ENCODE measurements at places on chromosomes 1 and 21. TPM values are rescaled to one million over a fixed set of nuclear protein-coding genes. Genes with fewer than 3 reads are reported as not detected.

- no peaks in the 10 kb centered on the region for H3K27me3 ChIP-seq
- H3K36me3 ChIP-seq = no peaks in the 10 kb centered on the region
- H3K4me3 ChIP-seq = no peak overlapping the region
- no peak for DNase-seq
Observed at GRCh38 chr1:95431235-95431634, 197.2 kb downstream of the RWDD3 start.

DNA sequence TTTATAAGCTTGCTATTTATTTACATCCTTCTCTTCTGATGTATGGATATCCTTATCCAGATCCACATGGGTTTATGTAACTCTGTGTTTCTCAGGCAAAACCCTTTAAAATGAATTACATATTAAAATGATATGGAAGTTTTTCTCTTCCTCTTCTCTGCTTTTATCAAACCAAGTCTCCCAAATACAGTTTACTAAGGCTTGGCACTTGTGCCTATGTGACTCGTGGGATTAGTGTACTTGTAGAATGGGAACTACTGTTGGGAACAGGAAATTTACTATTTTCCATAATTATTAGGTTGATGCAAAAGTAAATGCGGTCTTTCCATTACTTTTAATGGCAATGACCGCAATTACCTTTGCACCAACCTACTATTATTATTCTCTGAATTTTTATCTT lies 14.8 kb downstream of the SIM2 start:
- H3K4me3 ChIP-seq = no peak overlapping the region
- DNase-seq = no peak
- no peak overlapping the region for H3K27ac ChIP-seq
- peaks cover 87% of the 10 kb centered on the region for H3K27me3 ChIP-seq

The SEC16B gene
- not detected for total RNA-seq

GRCh38 chr1:175539986-175540385 lies 203.4 kb downstream of the TNR start:
- H3K4me3 ChIP-seq = no peak overlapping the region
- no peak overlapping the region for H3K27ac ChIP-seq
- no peaks in the 10 kb centered on the region for H3K4me1 ChIP-seq
- no peaks in the 10 kb centered on the region for H3K36me3 ChIP-seq
- no peak for DNase-seq

- DNase-seq = no peak
- H3K27ac ChIP-seq = no peak overlapping the region
- no peak overlapping the region for H3K4me3 ChIP-seq
- no peaks in the 10 kb centered on the region for H3K36me3 ChIP-seq
- H3K27me3 ChIP-seq = peaks cover 5% of the 10 kb centered on the region
Observed at GRCh38 chr1:99482286-99482685, 163.6 kb upstream of the PALMD start.

DNA sequence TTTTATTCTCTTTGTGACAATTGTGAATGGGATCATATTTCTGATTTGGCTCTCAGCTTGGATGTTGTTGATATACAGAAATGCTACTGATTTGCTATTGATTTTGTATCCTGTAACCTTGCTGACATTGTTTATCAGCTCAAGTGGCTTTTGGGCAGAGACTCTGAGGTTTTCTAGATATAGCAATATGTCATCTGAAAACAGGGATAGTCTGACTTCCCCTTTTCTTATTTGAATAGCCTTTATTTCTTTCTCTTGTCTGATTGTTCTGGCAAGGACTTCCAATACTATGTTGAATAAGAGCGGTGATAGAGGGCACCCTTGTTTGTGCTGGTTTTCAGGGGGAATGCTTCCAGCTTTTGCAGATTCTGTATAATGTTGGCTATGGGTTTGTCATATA lies 150.8 kb downstream of the FASLG start:
- H3K27me3 ChIP-seq = peaks cover 5% of the 10 kb centered on the region
- H3K27ac ChIP-seq = no peak overlapping the region
- no peak overlapping the region for H3K4me3 ChIP-seq
- DNase-seq = no peak
- H3K4me1 ChIP-seq = no peaks in the 10 kb centered on the region

The SLC16A4 gene
- 0.58 TPM for total RNA-seq

DNA sequence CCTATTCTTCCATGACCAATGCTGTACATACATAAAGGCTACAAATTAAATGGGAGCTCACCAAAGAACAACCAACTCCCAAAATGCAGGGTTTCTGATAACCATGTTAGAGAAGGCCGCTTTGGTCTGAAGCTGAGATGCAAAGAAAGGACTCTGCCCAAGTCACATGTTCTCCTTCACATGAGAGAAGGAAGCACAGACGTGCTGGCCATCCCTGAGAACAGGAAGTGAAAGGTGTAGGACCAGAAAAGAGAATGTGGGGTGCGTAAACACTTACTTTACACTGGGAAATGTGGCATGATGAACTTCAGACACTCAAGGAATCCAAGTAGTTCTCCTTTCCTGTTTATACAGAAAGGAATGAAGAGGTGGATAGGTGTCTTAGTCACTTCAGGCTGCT lies 31.7 kb upstream of the TADA1 start:
- peaks cover 13% of the 10 kb centered on the region for H3K4me1 ChIP-seq
- H3K27ac ChIP-seq = no peak overlapping the region
- DNase-seq = no peak
- no peak overlapping the region for H3K4me3 ChIP-seq
- no peaks in the 10 kb centered on the region for H3K27me3 ChIP-seq

DNA sequence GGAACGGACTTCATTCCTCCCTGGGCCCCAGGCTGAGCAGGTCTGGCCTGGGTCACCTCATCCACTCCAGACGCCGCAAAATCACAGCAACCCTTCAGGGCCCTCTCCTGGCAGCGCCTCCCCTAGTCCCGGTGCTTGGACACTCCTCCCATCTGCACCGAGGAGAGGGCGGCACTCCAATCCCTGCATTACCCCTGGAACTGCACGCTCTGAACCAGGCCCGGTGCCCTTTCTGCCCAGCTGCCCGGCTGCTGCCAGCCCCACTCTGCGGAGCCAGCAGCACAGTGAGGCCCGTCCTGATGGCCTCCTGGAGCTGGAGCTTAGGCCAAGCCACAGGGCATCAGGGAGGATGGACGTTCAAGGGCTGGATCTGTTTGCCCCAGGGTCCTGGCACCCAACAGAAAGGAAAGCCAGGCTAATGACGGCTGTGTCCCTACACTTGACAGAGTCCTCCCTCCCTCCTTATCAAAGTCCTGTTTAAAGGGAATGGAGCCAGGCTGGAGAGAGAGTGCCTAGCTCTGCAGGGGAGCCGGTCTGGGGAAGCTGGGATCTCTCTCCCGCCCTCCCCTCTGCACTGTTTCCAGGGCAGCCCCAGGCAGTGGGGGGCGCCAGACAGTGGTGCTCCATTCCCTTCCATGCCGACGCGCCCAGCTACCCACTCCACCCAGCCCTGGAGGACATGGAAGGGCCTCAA lies 12.7 kb downstream of the COL6A2 start:
- H3K36me3 ChIP-seq = no peaks in the 10 kb centered on the region
- no peaks in the 10 kb centered on the region for H3K4me1 ChIP-seq
- H3K27me3 ChIP-seq = no peaks in the 10 kb centered on the region
- no peak overlapping the region for H3K27ac ChIP-seq
- DNase-seq = no peak

DNA sequence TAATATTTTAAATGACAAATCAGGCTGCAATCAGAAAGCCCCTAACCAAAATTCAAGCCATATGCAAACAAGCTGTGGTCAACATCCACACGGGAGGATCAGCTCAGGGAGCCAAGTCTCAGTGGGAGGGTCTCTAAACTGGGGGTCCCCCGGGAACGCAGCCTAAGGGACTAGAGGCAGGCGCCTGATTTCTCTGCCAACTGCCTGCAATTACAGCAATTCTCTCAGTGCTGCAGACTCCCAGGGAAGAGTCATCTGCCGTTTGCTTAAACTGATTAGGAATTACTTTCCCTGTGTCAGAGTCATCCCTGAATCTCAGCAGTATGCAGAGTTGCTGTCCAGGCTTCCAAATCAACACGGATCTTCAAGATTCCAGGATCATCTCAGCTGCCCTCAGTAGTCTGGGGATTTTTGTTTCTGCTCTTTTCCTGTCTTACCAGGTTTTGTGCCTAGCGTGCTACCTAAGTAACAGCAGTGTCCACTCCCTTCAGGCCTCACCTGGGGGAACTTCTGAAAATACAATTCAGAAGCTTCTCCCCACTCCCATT lies 247.8 kb downstream of the RRAGC start:
- no peaks in the 10 kb centered on the region for H3K36me3 ChIP-seq
- no peak overlapping the region for H3K27ac ChIP-seq
- no peak for DNase-seq
- peaks cover 5% of the 10 kb centered on the region for H3K27me3 ChIP-seq
- no peaks in the 10 kb centered on the region for H3K4me1 ChIP-seq
- no peak overlapping the region for H3K4me3 ChIP-seq

DNA sequence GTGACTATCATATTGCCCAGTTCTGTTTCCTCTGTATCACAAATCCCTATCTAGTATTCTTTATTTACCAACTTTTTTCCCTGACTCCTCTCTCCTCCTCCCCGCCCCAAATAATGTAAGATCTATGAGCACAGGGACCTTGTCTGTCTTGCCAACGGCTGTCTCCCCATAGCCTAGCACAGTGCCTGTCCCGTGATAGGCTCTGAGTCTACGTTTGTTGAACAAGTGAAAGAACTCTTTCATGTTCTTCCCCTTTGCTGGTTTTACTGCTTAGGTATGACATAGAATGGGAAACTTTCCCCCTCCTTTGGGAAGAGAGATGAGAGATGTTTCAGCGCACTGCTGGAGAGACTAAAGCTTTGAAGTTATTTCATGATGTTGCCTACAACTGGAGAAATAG lies 367.0 kb downstream of the PRDM2 start:
- no peaks in the 10 kb centered on the region for H3K27me3 ChIP-seq
- H3K4me3 ChIP-seq = no peak overlapping the region
- H3K36me3 ChIP-seq = no peaks in the 10 kb centered on the region
- no peaks in the 10 kb centered on the region for H3K4me1 ChIP-seq

DNA sequence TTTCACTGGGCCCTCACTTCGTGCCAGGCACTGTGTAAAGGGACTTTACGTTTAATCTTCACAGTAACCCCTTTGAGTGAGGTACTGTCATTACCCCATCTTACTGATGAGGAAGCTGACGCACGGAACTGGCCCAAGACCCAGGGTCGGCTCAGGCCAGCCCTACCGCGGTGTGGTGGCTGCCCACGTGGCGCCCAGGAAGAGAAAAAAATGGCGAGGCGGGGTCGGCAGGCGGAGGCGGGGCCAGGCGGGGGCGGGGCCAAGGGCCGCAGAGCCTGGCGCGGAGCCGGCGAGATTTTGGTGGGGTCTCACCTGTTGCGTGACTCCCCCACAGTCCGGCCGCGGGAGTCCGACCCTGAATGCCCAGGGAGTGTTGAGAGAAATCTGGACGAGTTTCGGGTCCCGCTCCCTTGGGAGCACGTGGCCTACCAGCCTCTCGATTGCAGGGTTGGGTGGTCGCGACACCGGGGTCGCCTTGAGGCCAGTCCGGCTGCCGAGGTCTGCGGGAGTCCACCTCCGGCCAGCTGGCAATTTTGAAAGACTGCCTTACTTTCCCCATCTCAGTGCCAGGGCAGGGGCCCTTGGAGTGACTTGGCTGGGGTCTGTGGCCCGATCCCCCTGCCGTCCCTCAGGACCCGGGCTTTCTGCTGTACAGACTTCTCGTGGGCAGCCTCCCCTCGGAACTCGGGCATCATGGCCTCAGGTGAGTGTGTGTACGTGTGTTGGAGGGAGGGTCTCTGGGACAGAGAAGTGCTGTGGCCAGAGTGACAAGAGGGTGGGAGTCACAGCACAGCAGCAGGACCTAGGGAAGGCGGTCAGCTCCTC lies at the start of the genes AMPD2 and GNAT2:
Gene AMPD2 (plus strand): TSS at position 262 of the 825 bp plus-strand sequence. CDS start 1,339 bp downstream, outside the sequence.
Gene GNAT2 (minus strand): TSS at position 41 of the 825 bp plus-strand sequence. CDS start 6,746 bp downstream, outside the sequence.
- peaks cover 2% of the 10 kb centered on the region for H3K36me3 ChIP-seq
- H3K27me3 ChIP-seq = no peaks in the 10 kb centered on the region
- peaks cover 79% of the 10 kb centered on the region for H3K4me1 ChIP-seq

The S100A2 gene
- 1.7 TPM for total RNA-seq

- H3K4me1 ChIP-seq = peaks cover 7% of the 10 kb centered on the region
- H3K27me3 ChIP-seq = no peaks in the 10 kb centered on the region
- no peak overlapping the region for H3K4me3 ChIP-seq
- DNase-seq = no peak
- H3K36me3 ChIP-seq = peaks cover 10% of the 10 kb centered on the region
- no peak overlapping the region for H3K27ac ChIP-seq
Observed at GRCh38 chr21:33339918-33340317, 15.1 kb downstream of the IFNAR1 start.

DNA sequence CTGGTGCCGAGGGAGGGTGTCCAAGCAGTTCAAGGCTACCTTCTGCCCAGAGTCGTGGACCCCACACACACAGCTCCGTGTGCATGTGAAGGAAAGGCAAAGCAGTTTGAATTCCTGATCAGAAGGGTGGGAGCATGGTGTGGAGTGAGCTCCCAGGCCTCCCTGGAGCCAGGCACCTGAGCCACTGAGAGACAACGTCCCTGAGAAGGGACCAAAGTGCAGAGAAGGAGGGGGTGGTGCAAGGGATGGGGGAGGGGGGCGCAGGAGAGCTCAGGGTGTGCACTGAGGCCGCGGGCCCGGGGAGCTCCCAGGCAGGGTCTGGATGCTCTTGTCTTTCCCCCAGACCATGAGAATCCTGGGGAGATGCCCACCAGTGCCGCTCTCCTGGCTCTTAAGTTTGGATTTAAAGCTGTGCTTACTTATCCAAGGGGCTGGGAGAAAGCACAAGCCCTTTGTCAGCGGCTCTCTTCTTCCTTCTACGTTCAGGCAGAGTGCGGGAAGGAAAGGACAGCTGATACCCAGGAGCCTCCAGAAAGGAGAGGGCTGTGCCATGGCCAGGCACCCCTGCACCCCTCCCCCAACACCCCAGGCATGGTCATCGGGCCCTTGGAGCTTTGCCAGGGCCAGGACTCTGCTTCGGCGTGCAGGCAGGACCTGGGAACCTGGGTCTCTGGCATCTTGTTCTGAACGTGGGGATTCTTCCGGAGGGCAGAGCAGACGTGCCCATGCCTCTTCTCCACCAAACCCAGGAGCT lies 24.1 kb downstream of the ACTA1 start:
- no peak overlapping the region for H3K27ac ChIP-seq
- no peaks in the 10 kb centered on the region for H3K36me3 ChIP-seq
- H3K4me3 ChIP-seq = no peak overlapping the region
- H3K27me3 ChIP-seq = peaks cover 59% of the 10 kb centered on the region

DNA sequence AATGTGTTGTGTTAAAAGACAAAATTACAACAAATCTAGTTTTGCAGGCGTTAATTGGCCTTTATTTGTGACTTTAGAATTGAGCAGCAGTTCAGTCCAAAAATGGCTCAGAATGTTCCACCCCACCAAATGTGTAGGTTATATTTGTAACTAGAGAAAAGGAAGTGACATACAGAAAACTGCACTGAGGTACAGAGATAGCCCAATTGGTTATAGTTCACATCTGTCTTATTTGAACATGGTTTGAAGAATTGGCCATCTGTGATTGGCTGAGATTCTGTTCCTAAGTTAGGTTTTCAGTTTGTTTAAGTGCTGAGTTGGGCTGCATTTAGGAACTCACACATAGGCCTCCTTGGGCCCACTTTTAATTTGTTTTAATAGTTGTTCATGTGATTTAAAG lies 12.0 kb upstream of the FMO2 start:
- H3K4me3 ChIP-seq = no peak overlapping the region
- no peak overlapping the region for H3K27ac ChIP-seq
- peaks cover 30% of the 10 kb centered on the region for H3K27me3 ChIP-seq

- no peak overlapping the region for H3K4me3 ChIP-seq
- DNase-seq = no peak
- H3K27me3 ChIP-seq = no peaks in the 10 kb centered on the region
- H3K4me1 ChIP-seq = peaks cover 44% of the 10 kb centered on the region
- H3K27ac ChIP-seq = no peak overlapping the region
Observed at GRCh38 chr1:204477036-204477740, 17.4 kb downstream of the PIK3C2B start.
